ENCODE measurements at places on chromosomes 13 and 19.
A peak's percentile ranks its signal among the peaks of the same experiment; 100 is the strongest.

- H3K4me1 ChIP-seq: peaks cover 59% of the 10 kb centered on the region
- H3K27me3 ChIP-seq: no peaks in the 10 kb centered on the region
- H3K27ac ChIP-seq: peak overlapping the region; percentile 43
These were observed 31.7 kb downstream of the ARHGAP35 start for GRCh38 chr19:46892252-46893179.

DNA sequence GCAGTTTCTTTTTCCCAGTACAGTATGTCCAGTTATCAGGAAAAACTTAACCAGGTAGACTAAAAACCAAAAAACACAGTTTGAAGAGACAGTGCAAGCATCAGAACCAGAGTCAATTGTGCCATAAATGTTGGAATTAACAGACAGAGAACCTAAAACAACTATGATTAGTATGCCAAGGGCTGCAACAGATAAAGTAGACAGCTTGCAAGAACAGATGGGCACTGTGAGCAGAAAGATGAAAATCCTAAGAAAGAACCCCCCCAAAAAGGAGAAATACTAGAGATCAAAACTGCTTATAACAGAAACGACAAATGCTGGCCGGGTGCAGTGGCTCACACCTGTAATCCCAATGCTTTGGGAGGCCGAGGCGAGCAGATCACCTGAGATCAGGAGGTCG lies 47.1 kb upstream of the KLF5 start:
- no peak for DNase-seq
- no peak overlapping the region for H3K27ac ChIP-seq
- peaks cover 37% of the 10 kb centered on the region for H3K36me3 ChIP-seq
- H3K27me3 ChIP-seq: no peaks in the 10 kb centered on the region

- H3K36me3 ChIP-seq: no peaks in the 10 kb centered on the region
- H3K4me3 ChIP-seq: no peak overlapping the region
- H3K27me3 ChIP-seq: no peaks in the 10 kb centered on the region
- no peaks in the 10 kb centered on the region for H3K4me1 ChIP-seq
These were observed 56.0 kb upstream of the RGCC start for GRCh38 chr13:41401366-41401765.

DNA sequence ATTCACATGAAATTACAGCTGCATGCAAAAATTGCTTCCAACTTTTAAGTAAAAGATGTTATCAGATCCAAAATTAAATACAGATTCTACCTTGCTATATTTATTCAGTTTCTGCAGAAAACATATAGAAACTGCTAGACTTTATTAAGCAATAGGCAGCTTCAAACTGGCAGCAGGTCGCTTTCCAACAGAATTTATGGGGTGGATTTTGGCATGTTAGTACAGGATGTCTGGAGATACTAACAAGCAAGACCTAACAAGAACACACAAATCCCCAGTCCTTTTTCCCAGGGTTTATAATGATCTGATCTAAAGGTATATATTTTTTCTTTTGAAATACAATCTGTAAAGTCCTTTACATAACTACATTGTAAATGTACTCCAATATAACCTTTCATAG lies 27.5 kb downstream of the TBC1D4 start:
- no peak for DNase-seq
- H3K27ac ChIP-seq: no peak overlapping the region
- no peaks in the 10 kb centered on the region for H3K4me1 ChIP-seq
- no peaks in the 10 kb centered on the region for H3K36me3 ChIP-seq
- no peak overlapping the region for H3K4me3 ChIP-seq
- no peaks in the 10 kb centered on the region for H3K27me3 ChIP-seq

DNA sequence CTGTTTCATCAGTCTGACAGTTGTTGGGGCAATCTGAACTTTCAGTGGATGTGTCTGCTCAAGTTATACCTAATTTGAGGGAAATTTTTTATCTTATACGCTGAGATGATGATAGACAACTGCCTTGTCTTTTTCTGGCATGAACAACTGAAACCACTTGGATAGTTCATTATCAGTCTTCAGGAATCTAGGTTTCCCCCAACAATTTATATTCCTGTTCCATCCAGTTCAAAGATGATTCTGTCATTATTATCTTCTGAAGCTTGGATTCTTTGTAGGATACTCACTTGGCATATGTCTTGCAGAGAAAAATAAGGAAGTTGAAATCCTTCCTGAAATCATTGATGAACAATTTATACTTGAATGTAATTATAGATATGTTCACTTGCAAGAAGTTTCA lies 193.7 kb downstream of the LMO7 start:
- H3K4me1 ChIP-seq: no peaks in the 10 kb centered on the region
- no peak overlapping the region for H3K4me3 ChIP-seq
- H3K36me3 ChIP-seq: peaks cover 5% of the 10 kb centered on the region
- no peaks in the 10 kb centered on the region for H3K27me3 ChIP-seq
- DNase-seq: no peak

DNA sequence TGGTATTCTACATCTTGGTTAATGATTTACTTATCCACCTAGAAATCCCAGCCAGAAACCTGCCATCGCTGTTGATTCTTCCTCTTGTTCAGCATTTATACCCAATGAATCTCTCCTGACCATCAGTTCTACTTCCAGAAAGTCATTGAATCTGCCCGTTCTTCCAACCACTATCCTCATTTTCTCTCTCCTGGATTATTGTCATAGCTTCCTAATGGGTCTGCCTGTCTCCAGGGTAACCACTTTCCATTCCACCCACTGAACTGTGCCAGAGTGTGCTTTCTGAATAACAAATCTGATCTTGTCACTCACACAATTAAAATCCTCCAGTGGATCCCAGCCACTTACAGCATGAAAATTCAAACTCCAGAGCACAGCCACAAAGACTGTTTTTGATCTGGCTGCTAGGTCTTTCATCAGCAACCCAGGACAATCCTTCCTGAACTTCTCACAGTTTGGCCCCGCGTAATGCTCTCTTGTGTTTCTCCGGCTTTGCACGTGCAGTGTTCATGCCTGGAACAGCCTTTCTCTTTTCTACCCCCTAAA lies 330.6 kb downstream of the SPRY2 start:
- H3K36me3 ChIP-seq: no peaks in the 10 kb centered on the region
- no peak overlapping the region for H3K4me3 ChIP-seq
- no peaks in the 10 kb centered on the region for H3K27me3 ChIP-seq
- no peak for DNase-seq

- DNase-seq: no peak
- no peaks in the 10 kb centered on the region for H3K36me3 ChIP-seq
- H3K27ac ChIP-seq: no peak overlapping the region
- no peaks in the 10 kb centered on the region for H3K4me1 ChIP-seq
- H3K27me3 ChIP-seq: peaks cover 21% of the 10 kb centered on the region
These were observed 40.0 kb downstream of the UNC13A start for GRCh38 chr19:17648097-17648660.
